ENCODE measurements at places on chromosomes 6 and 20.

DNA sequence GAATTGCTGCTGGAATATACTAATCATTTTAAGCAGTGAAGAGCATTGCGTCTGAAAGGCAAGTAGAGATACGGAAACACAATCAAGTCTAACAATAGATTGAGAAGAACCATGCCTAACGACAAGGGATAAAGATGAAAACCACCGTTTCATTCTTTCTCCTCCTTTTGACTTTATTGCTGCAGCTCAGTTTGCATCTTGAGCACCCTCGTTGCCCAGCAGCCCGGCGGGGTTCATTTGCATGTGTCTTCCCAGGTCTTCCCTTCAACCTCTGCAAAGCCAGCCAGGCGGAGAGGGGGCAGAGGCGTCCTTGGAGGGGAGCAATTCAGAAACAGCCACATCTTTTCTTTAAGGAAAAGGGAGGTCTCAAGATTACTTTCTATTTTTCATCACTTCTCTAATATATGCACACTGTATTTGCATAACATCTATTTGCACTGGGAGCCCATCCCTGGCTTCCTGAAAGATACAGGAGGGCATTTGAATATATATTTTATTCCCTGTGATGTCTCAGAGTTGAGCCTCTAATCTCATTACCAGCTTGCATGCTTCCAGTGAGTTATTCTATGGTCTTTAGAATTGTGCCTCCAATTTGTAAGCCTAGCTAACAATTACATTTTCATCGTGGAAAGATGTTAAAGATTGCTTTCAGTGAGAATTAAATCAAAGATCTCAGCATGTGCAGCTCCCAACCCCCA lies 18.7 kb upstream of the PXDC1 start:
- no peak for DNase-seq

- DNase-seq = no peak
These were observed 40.9 kb downstream of the PDYN start for GRCh38 chr20:1952737-1953530.

- DNase-seq = no peak
These were observed 198.9 kb downstream of the TBC1D32 start for GRCh38 chr6:121135425-121135824.

GRCh38 chr6:36272234-36272633 lies 2.4 kb downstream of the PNPLA1 start:
- no peak for DNase-seq

DNA sequence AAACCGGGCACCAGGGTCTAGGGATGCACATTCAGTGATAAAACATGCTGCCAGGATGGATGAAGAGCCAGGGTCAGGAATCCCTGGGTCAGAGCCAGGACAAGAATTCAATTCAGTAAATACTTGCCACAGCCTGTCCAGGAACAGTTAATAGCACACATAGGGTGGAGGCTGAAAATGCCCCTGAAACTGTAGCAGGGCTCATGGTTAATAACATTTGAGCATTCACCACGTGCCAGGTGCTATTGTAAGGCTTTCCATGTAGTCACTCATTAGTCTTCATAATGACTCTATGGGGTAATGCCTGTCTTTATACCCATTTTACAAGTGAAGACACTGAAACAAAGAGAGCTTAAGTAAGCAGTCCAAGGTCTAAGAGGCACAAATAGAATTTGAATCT lies 296.3 kb downstream of the LRFN2 start:
- DNase-seq = no peak

Measured in right lobe of liver (tissue), 6 donors.